HFFc6 (cell line): ENCODE measurements at places on chromosomes 4 and X. TPM values are rescaled to one million over a fixed set of nuclear protein-coding genes. Genes with fewer than 3 reads are reported as not detected.

- H3K36me3 ChIP-seq = no peaks in the 10 kb centered on the region
- DNase-seq = no peak
- H3K27me3 ChIP-seq = peaks cover 1% of the 10 kb centered on the region; the same call in 1 of the 2 replicates
- no peak overlapping the region for H3K4me3 ChIP-seq
- no peaks in the 10 kb centered on the region for H3K4me1 ChIP-seq
Observed at GRCh38 chr4:36712013-36712412, 430.6 kb downstream of the DTHD1 start.

DNA sequence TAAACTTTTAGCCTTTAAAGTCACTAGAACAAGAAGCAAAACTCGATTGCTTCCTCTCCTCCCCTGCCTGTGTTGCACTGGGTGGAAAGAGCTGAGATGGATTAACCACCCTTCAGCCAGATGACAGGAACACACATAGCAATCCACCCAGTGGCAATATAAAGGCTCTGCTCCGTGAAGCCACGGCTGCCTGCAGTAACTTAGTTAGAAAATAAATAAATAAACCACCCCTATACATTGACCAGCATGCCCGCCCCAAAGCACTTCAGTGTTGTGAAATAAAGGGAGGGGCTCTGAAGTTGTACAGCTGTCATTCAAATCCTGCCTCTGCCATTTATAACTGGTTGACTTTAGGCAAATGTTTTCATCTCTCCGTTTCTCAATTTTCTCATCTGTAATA is 217.1 kb upstream of the LDB2 start:
- H3K4me3 ChIP-seq = no peak overlapping the region
- H3K36me3 ChIP-seq = peaks cover 10% of the 10 kb centered on the region
- no peaks in the 10 kb centered on the region for H3K27me3 ChIP-seq
- no peak overlapping the region for H3K27ac ChIP-seq
- peaks cover 27% of the 10 kb centered on the region for H3K4me1 ChIP-seq

DNA sequence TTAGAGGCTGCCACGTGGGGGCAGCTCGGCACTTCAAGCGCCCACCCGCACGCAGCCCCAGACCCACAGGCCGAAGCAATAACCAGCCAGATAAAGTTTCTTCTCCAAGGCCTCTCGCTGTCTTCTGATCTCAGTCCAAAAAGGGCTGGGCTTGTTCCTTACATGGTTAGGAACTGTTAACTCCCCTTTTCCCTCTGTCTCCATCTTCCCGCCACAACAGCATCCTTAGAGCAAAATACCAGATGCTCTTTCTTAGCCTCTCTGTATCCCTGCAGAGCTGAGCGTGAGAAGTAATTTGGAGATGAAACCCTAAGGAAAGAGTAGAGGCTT is 23.4 kb upstream of the KIAA1210 start:
- peaks cover 16% of the 10 kb centered on the region for H3K4me1 ChIP-seq
- H3K4me3 ChIP-seq = no peak overlapping the region
- no peak for DNase-seq
- no peak overlapping the region for H3K27ac ChIP-seq
- H3K27me3 ChIP-seq = peaks cover 12% of the 10 kb centered on the region

FAM120C gene
- 6.6 to 9.5 TPM (median 8.8 TPM) in 3 replicates for total RNA-seq

SEC24B gene
- 28.8 to 34.7 TPM (median 30.0 TPM) in 3 replicates for total RNA-seq

- no peaks in the 10 kb centered on the region for H3K4me1 ChIP-seq
- H3K27ac ChIP-seq = no peak overlapping the region
- H3K4me3 ChIP-seq = no peak overlapping the region
- DNase-seq = no peak
Observed at GRCh38 chrX:65932173-65933084, 107.5 kb downstream of the VSIG4 start.

PLA2G12A gene
- total RNA-seq = 35.2 to 46.6 TPM (median 39.5 TPM) in 3 replicates

GRCh38 chrX:124023838-124024238 is 62.3 kb downstream of the STAG2 start:
- H3K4me1 ChIP-seq = peaks cover 39% of the 10 kb centered on the region
- no peaks in the 10 kb centered on the region for H3K27me3 ChIP-seq
- H3K36me3 ChIP-seq = no peaks in the 10 kb centered on the region
- peak overlapping the region; percentile 63 for H3K4me3 ChIP-seq
- H3K27ac ChIP-seq = peak overlapping the region; percentile 84
- peak; percentile 18 for DNase-seq

DNA sequence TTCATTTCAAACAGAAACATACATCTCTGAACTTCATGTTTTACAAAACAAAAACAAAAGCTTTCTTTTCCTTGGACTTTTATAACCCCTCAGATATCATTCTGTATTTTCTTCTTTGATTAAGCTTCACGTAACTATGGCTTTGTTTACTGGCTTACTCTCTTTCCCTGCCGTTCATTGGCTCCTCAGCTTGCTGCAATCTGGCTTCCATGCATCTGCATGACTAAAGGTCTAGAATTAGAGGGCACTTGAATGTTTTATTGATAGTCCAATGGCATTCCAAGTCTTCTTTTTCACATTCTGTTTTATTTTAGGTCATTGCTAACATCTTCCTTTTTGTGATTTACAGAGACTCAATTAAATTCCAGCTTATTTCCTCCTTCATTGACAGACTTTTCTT is 487.6 kb downstream of the GRXCR1 start:
- H3K36me3 ChIP-seq = no peaks in the 10 kb centered on the region; the same call in 1 of the 2 replicates
- H3K4me3 ChIP-seq = no peak overlapping the region
- no peak for DNase-seq
- H3K27me3 ChIP-seq = no peaks in the 10 kb centered on the region

DNA sequence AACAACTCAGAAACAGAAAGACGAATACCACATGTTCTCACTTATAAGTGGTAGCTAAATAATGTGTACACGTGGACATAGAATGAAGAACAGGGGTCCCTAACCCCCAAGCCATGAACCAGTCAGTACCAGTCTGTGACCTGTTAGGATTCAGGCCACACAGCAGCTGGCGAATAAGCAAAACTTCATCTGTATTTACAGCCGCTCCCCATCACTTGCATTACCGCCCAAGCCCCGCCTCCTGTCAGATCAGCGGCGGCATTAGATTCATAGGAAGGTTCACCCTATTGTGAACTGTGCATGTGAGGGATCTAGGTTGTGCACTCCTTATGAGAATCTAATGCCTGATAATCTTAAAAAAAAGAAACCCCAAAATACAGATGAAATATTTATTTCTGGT is 1128.7 kb downstream of the NLGN4X start:
- H3K4me1 ChIP-seq = no peaks in the 10 kb centered on the region
- H3K4me3 ChIP-seq = no peak overlapping the region
- no peaks in the 10 kb centered on the region for H3K36me3 ChIP-seq
- no peaks in the 10 kb centered on the region; the same call in 1 of the 2 replicates for H3K27me3 ChIP-seq
- no peak for DNase-seq

FRMPD4 gene
- 0.08 to 0.51 TPM (median 0.09 TPM) in 3 replicates for total RNA-seq

DNA sequence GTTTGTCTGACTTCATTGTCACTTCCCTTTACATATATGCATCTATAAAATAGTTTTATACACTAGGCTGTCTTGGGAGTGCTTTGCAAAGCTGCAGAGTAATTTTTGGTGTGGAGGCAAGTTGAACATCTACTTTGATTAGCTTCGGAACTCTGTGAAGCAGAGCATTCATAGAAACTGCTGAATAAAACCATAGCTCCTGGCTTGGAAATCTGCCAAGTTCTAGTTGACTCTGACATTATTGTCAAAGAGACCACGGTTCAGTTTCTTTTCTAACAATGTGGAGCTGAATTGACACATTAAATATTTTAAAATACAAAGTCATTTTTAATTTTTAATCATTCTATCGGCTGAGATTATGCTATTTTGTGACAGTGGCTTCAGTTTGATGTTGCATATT is 335.0 kb downstream of the BMPR1B start:
- H3K27me3 ChIP-seq = no peaks in the 10 kb centered on the region; the same call in none of the 2 replicates
- H3K4me1 ChIP-seq = no peaks in the 10 kb centered on the region
- no peak overlapping the region for H3K27ac ChIP-seq
- DNase-seq = no peak

DNA sequence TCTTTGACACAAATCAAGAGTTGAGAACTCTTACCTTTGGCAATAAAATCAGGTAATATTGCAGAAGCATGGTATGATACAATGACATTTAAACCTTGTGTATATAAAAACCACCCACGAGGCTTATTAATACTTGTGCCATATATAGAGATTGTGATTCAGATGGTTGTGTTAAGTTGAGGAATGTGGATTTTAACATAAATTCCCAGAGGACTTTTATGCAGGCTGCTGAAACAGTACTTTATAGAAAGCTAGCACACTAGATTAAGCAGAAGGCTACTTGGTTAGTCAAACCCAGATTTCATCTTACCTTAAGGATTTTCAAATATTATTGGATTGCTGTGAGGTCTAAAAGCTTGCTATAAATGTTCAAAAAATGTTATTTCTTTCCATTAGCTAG is 325.7 kb upstream of the PCDH10 start:
- no peak for DNase-seq
- no peaks in the 10 kb centered on the region for H3K36me3 ChIP-seq
- no peak overlapping the region for H3K4me3 ChIP-seq
- no peak overlapping the region for H3K27ac ChIP-seq
- peaks cover 2% of the 10 kb centered on the region; the same call in 1 of the 2 replicates for H3K27me3 ChIP-seq

- H3K4me1 ChIP-seq = peaks cover 7% of the 10 kb centered on the region; the same call in 1 of the 2 replicates
- no peak overlapping the region for H3K27ac ChIP-seq
- peaks cover 13% of the 10 kb centered on the region for H3K27me3 ChIP-seq
- no peaks in the 10 kb centered on the region for H3K36me3 ChIP-seq
- no peak for DNase-seq
Observed at GRCh38 chr4:17535906-17536305, 20.9 kb downstream of the CLRN2 start.

DNA sequence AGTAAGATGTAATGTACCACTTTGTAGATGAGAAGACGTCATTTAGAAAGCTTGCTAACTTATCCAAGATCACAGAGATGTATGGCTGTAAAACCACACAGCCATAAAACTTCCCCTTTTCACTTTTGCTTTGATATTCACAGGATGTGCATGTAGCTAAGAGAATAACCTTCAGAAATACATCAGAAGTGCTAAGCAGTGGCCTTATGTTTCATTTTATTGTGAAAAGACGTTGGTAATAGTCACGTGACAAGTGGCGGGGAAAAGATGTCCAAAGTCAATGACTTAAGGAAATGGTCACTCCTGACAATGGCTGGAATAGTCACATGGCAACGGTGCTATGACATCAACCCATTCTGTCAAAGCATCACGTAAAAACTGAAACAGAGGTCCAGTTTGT is 12.9 kb upstream of the WDR17 start:
- H3K4me3 ChIP-seq = no peak overlapping the region
- DNase-seq = no peak
- no peaks in the 10 kb centered on the region; the same call in none of the 2 replicates for H3K27me3 ChIP-seq
- no peaks in the 10 kb centered on the region for H3K4me1 ChIP-seq

TMEM154 gene
- total RNA-seq = 0.73 to 2.3 TPM (median 2.0 TPM) in 3 replicates

SNCA gene
- 0.47 TPM in 1 of 2 replicates, not detected in the other for total RNA-seq

- H3K36me3 ChIP-seq = no peaks in the 10 kb centered on the region
- H3K27me3 ChIP-seq = peaks cover 2% of the 10 kb centered on the region; the same call in 1 of the 2 replicates
- peak overlapping the region; percentile 21; the same call in 1 of the 2 replicates for H3K27ac ChIP-seq
- peaks cover 17% of the 10 kb centered on the region for H3K4me1 ChIP-seq
- DNase-seq = peak; percentile 9
Observed at GRCh38 chrX:115378471-115378870, 89.0 kb downstream of the LUZP4 start.

GRCh38 chrX:40167233-40167849 is 69.6 kb upstream of the BCOR start:
- DNase-seq = no peak
- no peaks in the 10 kb centered on the region; the same call in 1 of the 2 replicates for H3K27me3 ChIP-seq
- peak overlapping the region; percentile 53 for H3K27ac ChIP-seq
- H3K36me3 ChIP-seq = no peaks in the 10 kb centered on the region
- peak overlapping the region; percentile 83 for H3K4me3 ChIP-seq

TMPRSS11B gene
- not detected in 2 replicates for total RNA-seq

DNA sequence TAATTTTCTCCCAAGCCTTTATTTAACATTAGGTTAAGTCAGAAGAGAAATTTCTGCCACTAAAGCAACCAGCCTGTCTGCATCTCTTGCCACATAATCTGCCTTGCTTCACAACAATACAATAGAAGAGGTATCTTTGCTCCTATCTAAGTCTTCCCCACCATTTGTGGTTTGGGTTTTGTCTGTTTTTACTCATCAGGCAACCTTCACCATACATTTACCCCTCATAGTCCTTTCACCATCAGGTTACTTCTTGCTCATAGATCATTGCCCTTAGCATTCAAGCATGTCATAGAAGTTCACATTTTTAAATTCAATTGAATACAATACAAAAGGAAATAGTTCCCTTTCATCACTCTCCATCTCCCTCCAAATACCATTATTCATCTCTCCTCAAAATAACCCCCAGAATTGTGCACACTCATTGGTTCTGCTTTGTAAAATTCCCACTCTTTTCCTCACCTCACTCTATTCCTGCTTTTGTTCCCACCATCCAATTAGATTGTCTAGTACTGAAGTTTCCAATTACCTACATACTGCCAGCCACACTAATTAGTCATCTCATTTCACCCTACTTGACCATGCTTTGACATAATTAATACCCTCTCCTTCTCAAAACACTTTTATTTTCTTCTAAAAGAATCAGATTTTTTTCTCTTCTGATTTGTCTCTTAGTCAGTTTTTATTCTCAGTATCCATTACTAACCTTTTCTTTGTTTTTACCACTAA is 1957.0 kb upstream of the AGA start:
- no peak for DNase-seq
- H3K27me3 ChIP-seq = no peaks in the 10 kb centered on the region
- no peak overlapping the region for H3K4me3 ChIP-seq
- H3K36me3 ChIP-seq = no peaks in the 10 kb centered on the region
- no peak overlapping the region for H3K27ac ChIP-seq
- no peaks in the 10 kb centered on the region for H3K4me1 ChIP-seq

DNA sequence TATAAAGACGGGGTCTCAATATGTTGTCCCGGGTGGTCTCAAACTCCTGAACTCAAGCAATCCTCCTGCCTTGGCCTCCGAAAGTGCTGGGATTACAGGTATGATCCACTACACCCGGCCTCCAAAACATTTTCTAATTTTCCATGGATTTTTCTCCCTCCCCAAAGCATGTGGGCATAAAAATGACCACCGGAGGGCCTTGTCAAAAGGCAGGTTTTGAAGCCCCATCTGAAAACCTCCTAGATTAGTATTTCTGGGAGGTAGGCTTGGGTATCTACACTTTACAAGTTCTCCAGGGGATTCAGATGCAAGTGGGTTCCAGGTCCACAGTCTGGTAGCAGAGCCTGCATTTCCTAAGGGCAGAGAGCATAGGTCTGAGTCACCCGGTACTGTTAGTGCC is 1.4 kb upstream of the GPR173 start:
- peaks cover 20% of the 10 kb centered on the region for H3K4me1 ChIP-seq
- peak overlapping the region; percentile 71 for H3K4me3 ChIP-seq
- no peaks in the 10 kb centered on the region for H3K36me3 ChIP-seq
- DNase-seq = peak; percentile 2
- H3K27me3 ChIP-seq = peaks cover 2% of the 10 kb centered on the region; the same call in 1 of the 2 replicates

DNA sequence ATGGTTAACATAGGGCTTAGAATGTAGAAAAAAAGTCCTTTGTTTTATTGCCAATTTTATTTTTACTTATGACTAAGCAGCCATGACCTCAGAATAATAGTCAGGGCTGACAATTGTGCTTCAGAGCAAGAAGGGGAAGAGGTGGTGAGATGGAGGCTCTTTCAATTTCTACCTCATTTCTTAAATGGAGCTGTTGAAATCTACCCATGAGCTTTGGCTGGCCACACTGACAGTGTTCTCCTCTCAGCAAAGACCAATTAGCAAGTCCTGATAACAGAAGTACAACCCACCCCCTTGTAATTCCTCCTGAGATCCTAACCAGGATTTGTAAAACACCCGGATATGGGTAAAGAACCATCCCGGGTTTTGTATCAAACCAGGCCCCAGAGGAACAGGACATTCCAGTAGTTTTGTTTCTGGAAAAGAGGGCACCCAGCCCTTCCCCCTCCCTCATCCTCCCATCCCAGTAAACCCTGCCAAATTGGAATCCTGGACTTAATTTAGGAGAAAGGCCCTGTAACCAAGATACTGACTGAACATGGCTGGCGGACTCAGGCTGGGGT is at the start of gene HEPH:
HEPH (plus strand) TSS at position 399 of the 563 bp plus-strand sequence. CDS start 6,324 bp downstream, outside the sequence.
- no peak within 1 kb of the TSS for H3K27ac ChIP-seq
- no peaks in the 10 kb centered on the region for H3K27me3 ChIP-seq
- no peak for DNase-seq
- H3K36me3 ChIP-seq = no peaks in the 10 kb centered on the region
- H3K4me1 ChIP-seq = no peaks in the 10 kb centered on the region

DCAF4L1 gene
- 0.05 TPM in 1 of 3 replicates, not detected in the others for total RNA-seq
